Left cardiac atrium (tissue), 4 donors: ENCODE measurements at places on chromosomes 5 and 9. TPM values are rescaled to one million over a fixed set of nuclear protein-coding genes. Genes with fewer than 3 reads are reported as not detected.

Gene LSM11
- 2.2 TPM for total RNA-seq

- peak; percentile 36 for DNase-seq
Measured at GRCh38 chr5:83450183-83450966, 21.2 kb upstream of the VCAN start.

- no peak for DNase-seq
Measured at GRCh38 chr5:75960129-75960528, 123.1 kb upstream of the SV2C start.

DNA sequence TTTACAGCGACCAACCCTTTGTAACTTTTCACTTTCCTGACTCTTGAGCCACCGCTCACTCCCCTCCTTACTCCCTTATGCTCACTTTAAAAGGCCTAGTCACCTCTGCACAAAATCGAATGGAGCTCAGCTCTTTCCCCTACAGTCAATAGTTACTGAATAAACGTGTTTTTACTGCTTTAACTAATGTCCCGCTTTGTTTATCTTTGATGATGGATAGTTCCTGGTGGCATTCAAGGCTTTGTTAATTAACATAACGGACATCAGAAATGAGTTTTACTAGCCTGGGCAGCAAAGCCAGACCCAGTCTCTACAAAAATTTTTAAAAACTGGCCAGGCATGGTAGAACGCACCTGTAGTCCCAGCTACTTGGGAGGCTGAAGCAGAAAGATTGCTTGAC lies 5.0 kb downstream of the SERINC5 start:
- DNase-seq, result no peak

DNA sequence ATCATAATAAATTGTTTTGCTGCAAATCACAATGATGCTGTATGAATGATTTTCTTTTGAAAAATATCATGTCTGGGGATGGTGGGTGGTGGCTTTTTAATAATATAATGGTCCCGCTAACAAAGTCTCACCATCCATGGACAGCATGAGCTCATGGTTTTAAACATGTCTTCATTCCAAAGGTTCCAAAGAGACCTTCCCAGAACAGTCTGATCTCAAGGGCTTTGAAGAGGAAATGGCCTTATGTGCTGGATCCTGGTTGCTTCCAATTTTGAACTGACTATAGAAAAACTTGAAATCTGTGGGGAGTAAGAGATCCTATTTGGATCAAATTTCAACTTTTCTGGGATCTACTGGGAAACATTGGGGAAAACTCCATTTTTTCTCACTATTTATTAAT lies 121.8 kb downstream of the ADAMTS12 start:
- no peak for DNase-seq

Gene CHSY3
- 1.9 TPM for total RNA-seq

Gene LRRC70
- total RNA-seq, result 2.0 TPM

GRCh38 chr9:119284587-119285337 lies 84.5 kb downstream of the BRINP1 start:
- DNase-seq, result no peak
